K562 (cell line): ENCODE measurements at places on chromosomes 11 and 22. TPM values are rescaled to one million over a fixed set of nuclear protein-coding genes. Genes with fewer than 3 reads are reported as not detected.

CD248 gene
- not detected in 2 replicates for polyA plus RNA-seq

NRXN2 gene
- 0.12 TPM in 1 of 2 replicates, not detected in the other for polyA plus RNA-seq

GAS2 gene
- polyA plus RNA-seq: 1.1 and 1.7 TPM in 2 replicates

TTC9C gene
- polyA plus RNA-seq: 32.8 and 44.6 TPM in 2 replicates

BIK gene
- polyA plus RNA-seq: 0.23 and 0.28 TPM in 2 replicates

BIRC3 gene
- 0.13 and 2.3 TPM in 2 replicates for polyA plus RNA-seq

TRPM5 gene
- not detected in 2 replicates for polyA plus RNA-seq

APOL5 gene
- polyA plus RNA-seq: not detected in 2 replicates

TMPRSS13 gene
- 0.23 and 0.25 TPM in 2 replicates for polyA plus RNA-seq

MAJIN gene
- 0.17 and 0.30 TPM in 2 replicates for polyA plus RNA-seq

DDI1 gene
- not detected in 2 replicates for polyA plus RNA-seq

RAB36 gene
- 0.08 TPM in 1 of 2 replicates, not detected in the other for polyA plus RNA-seq

CEND1 gene
- 1.2 TPM in 1 of 2 replicates, not detected in the other for polyA plus RNA-seq

HTR3A gene
- polyA plus RNA-seq: not detected in 2 replicates

SHANK2 gene
- polyA plus RNA-seq: not detected in 2 replicates

FHIP1B gene
- polyA plus RNA-seq: 24.3 TPM in 2 replicates

OR51I1 gene
- 1.8 and 1.9 TPM in 2 replicates for polyA plus RNA-seq

FAM227A gene
- 0.89 and 0.94 TPM in 2 replicates for polyA plus RNA-seq

RASD2 gene
- polyA plus RNA-seq: not detected in 2 replicates

PHETA2 gene
- polyA plus RNA-seq: 0.07 and 0.31 TPM in 2 replicates

CADM1 gene
- polyA plus RNA-seq: not detected in 2 replicates

DEFB131B gene
- polyA plus RNA-seq: not detected in 2 replicates

BCO2 gene
- 0.64 and 0.90 TPM in 2 replicates for polyA plus RNA-seq

SCGB1C1 gene
- polyA plus RNA-seq: not detected in 2 replicates

OTOG gene
- polyA plus RNA-seq: not detected in 2 replicates
